ENCODE measurements at places on chromosomes 16 and 17.

GRCh38 chr16:56862776-56863175, 2.2 kb upstream of the SLC12A3 start:
- DNase-seq: no peak
- H3K27me3 ChIP-seq: no peaks in the 10 kb centered on the region
- no peaks in the 10 kb centered on the region for H3K36me3 ChIP-seq
- no peak overlapping the region for H3K4me3 ChIP-seq

GRCh38 chr16:83831456-83831987, 23.7 kb downstream of the HSBP1 start:
- no peaks in the 10 kb centered on the region for H3K36me3 ChIP-seq
- H3K27ac ChIP-seq: no peak overlapping the region
- no peaks in the 10 kb centered on the region for H3K27me3 ChIP-seq
- DNase-seq: no peak

DNA sequence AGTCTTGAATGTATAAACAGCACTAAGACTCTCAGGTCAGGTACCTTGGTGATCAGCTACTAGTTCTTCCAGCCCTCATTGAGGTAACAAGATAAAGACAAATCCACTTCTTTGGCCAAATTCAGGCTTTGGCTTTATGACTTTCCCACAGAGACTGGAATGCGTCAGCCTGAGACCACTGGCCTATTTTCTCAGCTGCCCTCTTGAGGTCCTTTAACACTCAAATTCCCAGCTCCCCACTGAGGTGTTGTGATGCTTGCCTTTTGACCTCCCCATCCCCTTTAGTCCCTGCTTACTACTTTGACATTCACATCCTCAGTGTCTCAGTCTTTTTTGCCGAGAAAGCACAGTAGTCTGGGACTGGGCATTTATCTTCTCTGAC, 10.6 kb downstream of the TNFAIP1 start:
- no peak for DNase-seq
- no peaks in the 10 kb centered on the region for H3K27me3 ChIP-seq

GRCh38 chr16:25606069-25606468, 85.7 kb upstream of the HS3ST4 start:
- no peaks in the 10 kb centered on the region for H3K36me3 ChIP-seq
- no peaks in the 10 kb centered on the region for H3K27me3 ChIP-seq
- H3K4me1 ChIP-seq: no peaks in the 10 kb centered on the region

DNA sequence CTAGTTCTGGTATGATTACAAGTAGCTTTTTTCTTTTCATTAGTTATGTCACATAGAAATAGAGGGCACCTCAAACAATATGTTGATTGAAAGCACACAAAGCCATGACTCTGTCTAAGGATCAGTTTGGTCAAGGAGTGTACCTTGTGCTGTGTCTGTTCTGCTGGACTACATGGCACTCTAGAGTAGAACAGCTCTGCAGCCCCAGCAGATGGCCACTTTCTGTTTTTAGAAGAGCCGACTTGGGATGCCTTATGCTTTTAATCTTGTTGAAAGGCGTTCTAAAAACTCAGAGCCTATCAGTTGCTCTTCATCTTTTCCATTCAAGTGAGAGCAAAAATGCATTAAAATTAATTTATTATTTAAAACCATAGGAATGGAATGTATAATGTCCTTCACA, 49.3 kb upstream of the CA10 start:
- H3K4me1 ChIP-seq: no peaks in the 10 kb centered on the region
- no peak for DNase-seq
- no peak overlapping the region for H3K4me3 ChIP-seq

- DNase-seq: no peak
- H3K36me3 ChIP-seq: no peaks in the 10 kb centered on the region
- H3K27ac ChIP-seq: no peak overlapping the region
- H3K4me3 ChIP-seq: no peak overlapping the region
- no peaks in the 10 kb centered on the region for H3K27me3 ChIP-seq
- H3K4me1 ChIP-seq: no peaks in the 10 kb centered on the region
These were observed 263.6 kb downstream of the FTO start for GRCh38 chr16:53967572-53967971.

DNA sequence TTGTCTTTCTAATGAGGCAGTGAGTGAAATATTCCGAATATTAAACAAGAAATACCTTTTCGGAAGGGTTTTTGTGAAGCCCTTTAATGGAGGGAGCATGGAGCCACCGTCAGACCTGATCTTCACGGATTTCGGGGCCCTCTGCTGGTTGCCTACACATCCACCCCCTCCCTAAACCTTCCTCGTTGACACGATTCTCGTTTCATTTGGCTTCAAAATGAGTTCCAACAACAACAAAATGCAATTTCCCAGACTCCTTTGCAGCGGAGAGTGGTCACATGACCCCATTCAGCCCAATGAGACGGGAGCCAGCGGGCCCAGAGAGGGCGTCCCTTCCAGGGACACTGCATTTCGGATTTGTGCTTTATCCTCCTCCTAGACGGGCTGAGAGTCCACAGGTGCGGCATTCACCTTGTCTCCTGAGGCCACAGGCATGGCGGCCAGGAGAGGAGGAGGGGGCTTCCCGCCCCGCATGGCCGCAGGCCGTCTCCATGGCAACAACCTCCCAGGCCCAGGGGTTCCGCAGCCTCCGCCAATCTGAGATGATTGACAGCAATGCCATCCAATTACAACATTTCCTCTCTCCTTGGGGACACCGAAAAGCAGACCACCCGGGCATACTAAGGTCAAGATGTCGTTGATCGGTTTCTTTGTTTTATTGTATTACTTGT, 259.8 kb downstream of the C16orf95 start:
- H3K27ac ChIP-seq: no peak overlapping the region
- H3K4me3 ChIP-seq: no peak overlapping the region
- no peaks in the 10 kb centered on the region for H3K27me3 ChIP-seq

- no peaks in the 10 kb centered on the region for H3K4me1 ChIP-seq
- no peaks in the 10 kb centered on the region for H3K27me3 ChIP-seq
- no peak overlapping the region for H3K4me3 ChIP-seq
- no peaks in the 10 kb centered on the region for H3K36me3 ChIP-seq
- H3K27ac ChIP-seq: no peak overlapping the region
These were observed 679.8 kb upstream of the KIF2B start for GRCh38 chr17:53142890-53143289.

GRCh38 chr16:3036726-3037315, at the start of gene BICDL2:
Gene BICDL2 (minus strand): TSS chr16:3036944. CDS start chr16:3035496, 1,448 bp downstream.
- no peaks in the 10 kb centered on the region for H3K36me3 ChIP-seq
- DNase-seq: no peak
- no peaks in the 10 kb centered on the region for H3K4me1 ChIP-seq

DNA sequence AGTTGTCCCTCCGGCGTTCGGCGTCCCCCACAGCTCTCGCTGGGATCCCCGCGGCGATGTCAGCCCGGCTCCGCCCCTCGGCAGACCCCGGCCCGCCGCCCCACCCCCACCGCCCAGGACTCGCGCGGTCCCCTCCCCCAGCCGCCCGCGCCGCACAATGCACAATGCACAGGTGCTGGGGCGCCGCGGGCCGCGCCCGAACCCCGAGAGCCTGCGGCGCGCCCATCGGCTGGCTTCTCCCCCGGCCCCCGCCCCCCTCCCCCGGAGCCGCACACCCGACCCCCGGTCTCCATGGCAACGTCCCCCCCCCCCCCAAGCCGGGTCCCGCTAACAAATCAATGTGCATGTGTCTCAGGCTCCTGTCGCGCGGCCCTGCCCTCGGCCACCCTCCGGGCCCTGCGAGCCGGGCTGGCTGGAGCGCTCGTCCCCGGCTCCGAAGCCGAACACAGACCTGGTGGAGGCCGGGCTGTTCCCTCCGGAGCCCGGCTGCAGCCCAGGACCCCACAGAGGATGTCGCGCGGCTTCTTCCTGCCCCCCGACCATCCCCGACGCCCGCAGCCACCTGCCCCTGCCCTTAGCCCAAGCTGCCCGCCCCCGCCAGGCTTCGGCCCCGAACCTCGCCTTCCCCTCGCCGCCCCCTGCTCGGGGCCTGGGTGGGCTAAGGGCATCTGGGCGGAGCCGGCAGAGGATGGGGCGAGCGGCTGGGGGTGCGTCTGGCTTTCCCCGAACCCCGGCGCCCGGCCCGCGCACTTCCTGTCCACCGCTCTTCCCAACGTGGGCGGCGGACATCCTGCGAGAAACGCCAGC, 818 bp upstream of the CBX8 start:
- peaks cover 41% of the 10 kb centered on the region for H3K4me1 ChIP-seq
- H3K36me3 ChIP-seq: peaks cover 12% of the 10 kb centered on the region
- H3K4me3 ChIP-seq: peak overlapping the region; percentile 62
- no peak overlapping the region for H3K27ac ChIP-seq

DNA sequence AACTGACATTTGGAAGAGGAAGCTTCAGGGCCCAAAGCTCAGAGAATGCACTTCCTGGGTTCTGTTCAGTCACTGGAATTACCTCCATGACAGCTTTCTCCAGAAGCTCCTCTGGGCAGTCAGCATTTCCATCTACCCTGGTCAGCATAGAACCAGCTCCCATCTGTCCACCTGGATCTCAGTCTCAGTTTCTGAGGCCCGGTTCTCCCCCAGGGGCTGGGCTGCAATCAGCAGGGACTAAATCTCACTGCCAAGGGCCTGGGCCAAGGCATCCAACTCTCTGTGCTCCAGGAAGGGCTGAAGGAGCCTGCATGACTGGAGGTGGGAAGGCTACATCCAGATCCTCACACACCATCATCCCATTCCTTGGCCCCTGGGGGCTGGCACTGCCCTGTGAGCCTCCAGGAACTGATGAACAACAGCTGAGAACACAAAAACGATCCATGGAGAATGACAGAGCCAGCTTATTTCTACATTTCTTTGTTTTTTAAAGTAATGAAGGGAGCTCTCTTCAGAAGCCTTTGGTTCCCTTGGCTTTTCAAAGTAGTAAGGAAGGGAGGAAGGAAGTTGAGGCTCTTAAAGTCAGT, 66.3 kb upstream of the MRTFB start:
- no peaks in the 10 kb centered on the region for H3K36me3 ChIP-seq
- H3K27me3 ChIP-seq: no peaks in the 10 kb centered on the region
- H3K4me3 ChIP-seq: no peak overlapping the region

DNA sequence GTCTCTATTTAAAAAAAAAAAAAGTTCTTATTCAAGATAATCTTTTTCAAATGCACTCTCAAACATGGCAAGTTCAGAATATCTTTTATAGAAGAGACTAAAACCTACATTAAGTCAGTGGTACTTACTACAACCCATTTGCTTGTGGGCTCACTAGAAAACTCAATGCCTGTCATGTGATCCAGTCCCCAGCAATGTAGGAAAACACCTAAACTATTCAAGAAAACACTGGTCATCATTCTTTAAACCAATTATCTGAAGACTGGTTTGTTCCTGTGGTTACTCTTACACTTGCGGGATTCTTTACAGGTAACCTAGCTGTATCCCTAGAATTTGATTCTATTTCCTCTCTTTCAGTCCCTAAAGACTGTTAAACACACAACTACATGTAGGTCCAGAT, 19.6 kb downstream of the MED13 start:
- H3K4me1 ChIP-seq: no peaks in the 10 kb centered on the region
- H3K27ac ChIP-seq: no peak overlapping the region
- H3K36me3 ChIP-seq: peaks cover 59% of the 10 kb centered on the region

DNA sequence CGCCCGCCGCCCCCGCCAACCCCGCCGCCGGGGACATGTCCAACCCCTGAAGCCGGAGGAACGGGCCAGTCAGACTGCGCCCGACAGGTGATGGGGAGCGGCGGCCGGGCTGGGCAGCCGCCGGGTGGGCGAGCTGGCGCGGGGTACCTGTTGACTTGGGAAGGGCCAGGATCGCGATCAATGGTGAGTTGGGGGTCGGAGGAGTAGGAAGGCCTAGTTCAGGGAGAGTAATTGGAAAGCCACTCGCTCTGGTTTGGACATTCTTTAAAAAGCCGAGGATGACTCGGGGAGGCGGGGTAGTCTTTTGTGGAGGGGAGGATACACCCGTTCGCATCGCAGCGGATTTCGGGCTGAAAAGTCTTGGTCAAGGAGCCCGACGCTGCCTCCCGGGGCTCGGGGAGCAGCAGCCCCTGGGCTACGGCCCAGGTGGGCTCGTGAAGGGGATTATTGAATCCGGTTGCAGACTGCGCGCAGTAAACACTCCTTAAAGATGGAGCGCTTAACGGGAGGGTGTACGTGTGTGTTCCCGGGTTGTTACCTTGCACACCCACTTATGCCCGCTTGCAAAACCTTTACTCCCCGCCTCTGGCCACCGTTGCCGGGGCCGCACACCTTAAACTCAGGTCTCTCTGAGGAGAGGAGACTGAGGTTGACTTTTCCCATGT, 123.8 kb downstream of the GOSR1 start:
- H3K4me1 ChIP-seq: peaks cover 35% of the 10 kb centered on the region
- peak overlapping the region; percentile 88 for H3K4me3 ChIP-seq
- peak; percentile 64 for DNase-seq
- peak overlapping the region; percentile 82 for H3K27ac ChIP-seq
- H3K36me3 ChIP-seq: no peaks in the 10 kb centered on the region
- no peaks in the 10 kb centered on the region for H3K27me3 ChIP-seq

GRCh38 chr16:67301080-67301782, 21.9 kb downstream of the PLEKHG4 start:
- H3K27me3 ChIP-seq: no peaks in the 10 kb centered on the region
- H3K36me3 ChIP-seq: no peaks in the 10 kb centered on the region
- DNase-seq: no peak
- no peak overlapping the region for H3K4me3 ChIP-seq
- no peak overlapping the region for H3K27ac ChIP-seq
- no peaks in the 10 kb centered on the region for H3K4me1 ChIP-seq

DNA sequence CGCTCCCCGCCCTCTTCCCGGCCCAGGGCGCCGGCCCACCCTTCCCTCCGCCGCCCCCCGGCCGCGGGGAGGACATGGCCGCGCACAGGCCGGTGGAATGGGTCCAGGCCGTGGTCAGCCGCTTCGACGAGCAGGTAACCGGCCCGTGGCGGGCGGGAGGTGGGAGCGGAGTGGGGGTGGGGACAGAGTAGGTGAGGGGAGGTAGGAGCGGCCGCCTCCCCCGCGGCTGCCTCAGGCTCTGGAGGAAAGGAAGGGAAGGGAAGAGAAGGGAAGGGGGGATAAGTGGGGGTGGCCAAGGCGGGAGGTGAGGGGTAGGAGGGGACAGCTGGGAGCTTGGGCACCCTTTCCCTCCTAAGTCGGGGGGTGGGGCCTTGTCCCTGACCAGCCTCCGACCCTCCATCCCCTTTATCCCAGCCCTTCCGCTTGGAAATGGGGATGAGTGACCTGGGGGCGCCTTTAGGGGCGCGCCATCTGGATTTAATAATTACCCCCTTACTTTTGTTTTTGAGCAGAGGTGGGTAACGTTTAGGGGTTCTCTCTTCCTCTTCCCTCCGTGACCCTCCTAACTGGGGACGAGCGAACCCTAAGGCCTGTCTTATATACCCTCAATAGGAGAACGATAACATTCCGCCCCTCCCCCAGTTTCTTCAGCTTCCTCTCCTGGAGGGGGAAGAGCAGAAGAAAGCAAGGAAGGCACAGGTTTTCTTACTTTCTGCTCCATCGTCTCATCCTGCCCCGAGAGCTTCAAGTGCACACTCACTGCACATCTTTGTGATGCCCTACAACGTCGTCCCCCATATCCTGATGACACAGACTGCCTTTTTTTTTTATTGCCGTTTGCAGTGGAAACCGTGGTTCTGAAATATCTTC, 694 bp downstream of the NF1 start:
- no peaks in the 10 kb centered on the region for H3K27me3 ChIP-seq
- peak overlapping the region; percentile 93 for H3K27ac ChIP-seq
- peak; percentile 79 for DNase-seq
- peak overlapping the region; percentile 75 for H3K4me3 ChIP-seq

- H3K4me3 ChIP-seq: no peak overlapping the region
- H3K36me3 ChIP-seq: no peaks in the 10 kb centered on the region
- H3K27ac ChIP-seq: no peak overlapping the region
- H3K27me3 ChIP-seq: no peaks in the 10 kb centered on the region
- no peak for DNase-seq
These were observed 70.9 kb downstream of the GNAO1 start for GRCh38 chr16:56262148-56262547.

- H3K36me3 ChIP-seq: no peaks in the 10 kb centered on the region
- DNase-seq: no peak
- H3K27me3 ChIP-seq: no peaks in the 10 kb centered on the region
- peaks cover 19% of the 10 kb centered on the region for H3K4me1 ChIP-seq
These were observed 17.6 kb downstream of the C16orf74 start for GRCh38 chr16:85733155-85733838.

- no peaks in the 10 kb centered on the region for H3K36me3 ChIP-seq
- H3K4me3 ChIP-seq: no peak overlapping the region
- no peak overlapping the region for H3K27ac ChIP-seq
- no peaks in the 10 kb centered on the region for H3K4me1 ChIP-seq
These were observed 49.3 kb upstream of the TNRC6C start for GRCh38 chr17:77909236-77909635.
